ENCODE measurements at places on chromosomes 4 and X.
A peak's percentile ranks its signal among the peaks of the same experiment; 100 is the strongest.

DNA sequence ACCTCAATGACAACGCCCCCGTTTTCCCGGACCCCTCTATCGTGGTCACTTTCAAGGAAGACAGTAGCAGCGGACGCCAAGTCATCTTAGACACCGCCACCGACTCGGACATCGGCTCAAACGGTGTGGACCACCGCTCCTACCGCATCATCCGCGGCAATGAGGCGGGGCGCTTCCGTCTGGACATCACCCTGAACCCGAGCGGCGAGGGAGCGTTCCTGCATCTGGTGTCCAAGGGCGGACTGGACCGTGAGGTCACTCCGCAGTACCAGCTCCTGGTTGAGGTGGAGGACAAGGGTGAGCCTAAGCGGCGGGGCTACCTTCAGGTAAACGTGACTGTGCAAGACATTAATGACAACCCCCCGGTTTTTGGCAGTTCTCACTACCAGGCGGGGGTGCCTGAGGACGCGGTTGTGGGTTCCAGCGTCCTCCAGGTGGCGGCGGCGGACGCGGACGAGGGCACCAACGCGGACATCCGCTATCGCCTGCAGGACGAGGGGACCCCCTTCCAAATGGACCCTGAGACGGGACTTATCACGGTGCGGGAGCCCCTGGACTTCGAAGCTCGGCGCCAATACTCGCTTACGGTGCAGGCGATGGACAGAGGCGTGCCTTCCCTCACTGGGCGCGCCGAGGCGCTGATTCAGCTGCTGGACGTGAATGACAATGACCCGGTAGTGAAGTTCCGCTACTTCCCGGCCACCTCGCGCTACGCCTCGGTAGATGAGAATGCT lies 2.2 kb downstream of the FAT4 start:
- DNase-seq: peak; percentile 74

DNA sequence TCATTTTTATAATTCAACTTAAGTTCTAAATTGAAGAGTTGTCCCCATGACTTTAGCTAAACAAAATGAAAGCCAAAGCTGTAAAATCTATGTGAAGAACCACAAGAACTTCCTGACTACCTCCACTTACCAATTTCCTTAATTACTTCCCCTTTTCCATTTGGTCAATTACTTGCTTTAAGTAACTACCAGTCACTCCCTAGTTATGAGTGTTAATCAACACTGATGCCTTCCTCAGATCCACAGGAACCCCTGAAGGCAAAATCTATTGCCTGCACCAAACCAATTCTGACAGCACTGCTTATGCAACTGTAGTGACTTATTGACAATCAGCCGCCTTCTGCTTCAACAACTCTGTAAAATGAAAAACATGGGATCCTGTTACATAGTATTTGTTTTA lies 10.5 kb downstream of the RBMX start:
- no peak for DNase-seq

GRCh38 chr4:146981651-146982050 lies 36.0 kb upstream of the TTC29 start:
- DNase-seq: no peak

GRCh38 chr4:51932261-51932660 lies 87.9 kb downstream of the LRRC66 start:
- no peak for DNase-seq

DNA sequence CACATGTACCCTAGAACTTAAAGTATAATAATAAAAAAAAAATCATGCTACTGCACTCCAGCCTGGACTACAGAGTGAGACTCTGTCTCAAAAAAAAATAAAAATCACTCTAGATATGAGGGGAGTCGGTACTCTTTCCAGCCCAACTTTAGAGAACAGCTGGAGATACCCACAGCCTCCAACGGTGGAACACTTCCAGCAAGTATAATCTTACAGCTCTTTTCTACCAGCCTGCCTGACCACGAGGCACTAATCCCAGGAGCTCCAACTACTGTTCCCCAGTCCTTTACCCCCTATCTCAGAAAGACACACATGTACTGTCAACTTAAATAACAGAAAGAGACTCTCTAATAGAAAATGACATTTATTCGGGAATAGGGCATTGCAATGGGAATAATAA lies 46.8 kb downstream of the STEEP1 start:
- no peak for DNase-seq

DNA sequence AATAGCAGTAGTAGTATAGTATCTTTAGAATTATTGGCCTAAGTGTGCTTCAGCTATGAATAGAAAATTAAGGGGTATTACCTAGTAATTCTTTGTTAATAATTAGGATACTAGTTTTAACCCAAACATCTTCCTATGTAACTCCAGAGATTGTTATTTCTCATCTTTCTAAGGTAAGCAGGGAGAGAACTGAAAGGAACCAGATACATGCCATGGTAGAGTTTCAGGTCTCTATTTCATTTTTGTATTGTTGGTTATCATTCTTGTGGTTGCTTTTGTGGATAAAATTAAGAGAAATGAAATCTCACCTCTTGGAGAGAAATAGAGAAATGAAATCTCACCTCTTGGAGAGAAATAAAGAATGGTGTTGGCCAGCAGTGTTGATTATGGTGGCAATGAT lies 597.1 kb upstream of the CT83 start:
- no peak for DNase-seq

- no peak for DNase-seq
These were observed 191.7 kb downstream of the PTTG2 start for GRCh38 chr4:38151873-38152272.

DNA sequence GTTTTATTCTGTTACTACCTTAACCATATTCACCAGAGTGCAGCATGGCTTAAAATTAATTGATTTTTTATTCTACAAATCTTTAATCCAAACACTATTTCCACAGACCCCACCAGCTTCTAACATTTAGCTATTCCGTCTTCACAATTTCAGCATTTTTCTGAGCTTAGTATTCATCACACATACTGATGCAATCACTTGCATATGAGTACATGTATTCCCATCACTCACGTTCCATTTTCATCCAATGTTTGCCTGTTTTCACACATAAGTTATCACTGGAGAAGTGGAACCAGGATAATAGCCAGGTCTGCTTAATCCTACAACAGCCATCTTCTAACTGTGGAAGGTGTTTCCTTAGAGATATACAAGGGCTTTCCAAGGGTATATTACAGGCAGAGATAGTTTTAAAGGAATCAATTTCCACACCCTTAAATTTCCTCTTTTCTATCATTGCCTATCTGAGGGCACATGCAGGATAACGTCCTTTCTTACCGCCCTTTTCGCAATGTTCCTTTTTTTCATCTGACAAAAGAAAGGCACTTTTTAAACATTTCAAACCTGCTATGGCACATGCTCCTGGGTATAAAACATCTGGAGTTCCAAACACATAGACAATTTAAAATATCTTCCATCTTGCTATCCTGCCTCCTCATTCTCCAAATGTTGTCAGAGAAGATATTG lies 115.8 kb downstream of the CORIN start:
- DNase-seq: no peak

DNA sequence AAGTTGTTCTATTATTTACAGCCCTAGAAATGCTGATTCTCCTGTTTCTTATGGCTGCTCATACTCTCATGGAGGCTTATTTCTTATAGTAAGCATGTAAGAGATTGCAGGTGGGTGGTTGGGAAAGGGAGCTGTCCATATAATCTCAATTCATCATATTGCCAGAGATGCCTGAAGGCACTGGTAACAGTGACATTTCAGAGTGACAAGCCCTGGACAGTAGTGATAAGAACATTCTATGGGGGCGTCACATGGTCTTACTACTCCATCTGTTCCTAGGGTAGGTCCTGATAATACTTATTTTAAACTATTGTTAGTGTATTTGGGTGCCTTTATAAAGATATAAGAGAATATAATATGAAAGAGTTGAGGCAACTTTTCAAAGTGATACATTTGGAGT lies 171.5 kb downstream of the CFAP299 start:
- DNase-seq: no peak

- no peak for DNase-seq
These were observed 106.6 kb upstream of the HS3ST1 start for GRCh38 chr4:11535333-11535732.

DNA sequence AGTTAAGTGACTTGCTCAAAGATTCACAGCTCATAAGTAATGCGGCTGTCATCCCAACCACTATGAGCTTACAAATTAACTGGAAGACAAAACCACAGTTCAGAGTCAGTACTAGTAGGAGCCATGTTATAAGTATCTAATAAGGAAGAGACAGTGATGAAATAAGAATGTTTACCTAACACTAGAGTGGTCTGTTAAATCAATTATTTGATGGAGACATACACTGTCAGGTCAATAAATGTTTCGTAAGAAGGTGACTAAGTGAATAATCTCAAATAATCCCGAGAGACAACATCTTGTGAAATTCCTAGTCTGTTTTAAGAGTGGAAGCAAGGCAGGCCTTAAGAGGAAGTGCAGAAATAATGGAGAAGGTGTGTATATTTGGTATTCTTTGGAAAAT lies 25.8 kb upstream of the AMELX start:
- DNase-seq: no peak

GRCh38 chr4:144342949-144343760 lies 202.6 kb upstream of the GYPA start:
- no peak for DNase-seq

Data from DMS53 (cell line).